Omental fat pad (tissue), 4 donors: ENCODE measurements at places on chromosomes 3 and 15.

DNA sequence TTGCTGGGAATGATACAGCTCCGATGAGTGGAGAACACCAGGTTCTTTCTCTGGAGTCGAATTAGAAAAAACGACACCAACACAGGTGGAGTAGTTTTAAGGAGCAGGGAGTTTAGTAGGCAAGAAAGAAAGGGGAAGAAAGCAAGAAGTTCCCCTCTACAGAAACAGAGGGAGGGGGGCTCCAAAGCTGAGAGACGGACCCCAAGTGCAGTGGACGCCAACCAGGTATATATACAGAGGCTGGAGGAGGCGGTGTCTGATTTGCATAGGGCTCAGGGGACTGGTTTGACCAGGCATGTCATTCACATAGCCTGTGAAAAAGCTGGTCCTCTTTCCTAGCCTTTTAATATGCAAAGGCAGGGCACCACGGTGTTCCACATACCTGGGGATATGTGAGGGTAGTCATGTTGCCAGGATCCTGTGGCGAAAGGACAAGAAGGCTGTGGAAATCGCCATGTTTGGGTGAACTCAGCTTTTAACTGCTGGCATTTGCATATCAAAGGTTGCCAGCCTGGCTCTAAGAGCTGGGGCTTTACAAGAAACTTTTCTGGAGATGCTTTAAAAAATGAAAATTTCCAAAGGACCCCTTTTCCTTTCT is 887.4 kb upstream of the EPHA6 start:
- DNase-seq, result no peak

GRCh38 chr15:31489801-31490646 is 163.4 kb downstream of the KLF13 start:
- no peak for DNase-seq

DNA sequence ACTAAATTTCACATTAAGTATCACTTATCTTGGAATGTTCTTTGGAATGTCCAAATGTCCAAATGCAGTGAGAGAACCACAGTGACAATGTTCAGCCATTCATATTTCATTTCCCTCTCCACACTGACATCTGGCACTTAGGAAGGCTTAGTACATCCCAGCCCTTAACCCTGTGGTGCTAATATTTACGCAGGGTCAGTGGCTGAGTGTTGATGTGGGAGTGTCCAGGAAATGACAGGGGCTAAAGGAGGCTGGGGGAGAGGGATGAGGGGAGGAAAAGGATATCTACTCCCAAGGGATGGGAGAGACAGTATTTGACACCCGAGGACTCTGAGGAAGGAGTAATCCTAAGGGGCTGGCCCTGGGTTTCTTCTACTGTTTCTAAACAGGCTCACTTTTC is 14.1 kb upstream of the CCR4 start:
- DNase-seq, result no peak

DNA sequence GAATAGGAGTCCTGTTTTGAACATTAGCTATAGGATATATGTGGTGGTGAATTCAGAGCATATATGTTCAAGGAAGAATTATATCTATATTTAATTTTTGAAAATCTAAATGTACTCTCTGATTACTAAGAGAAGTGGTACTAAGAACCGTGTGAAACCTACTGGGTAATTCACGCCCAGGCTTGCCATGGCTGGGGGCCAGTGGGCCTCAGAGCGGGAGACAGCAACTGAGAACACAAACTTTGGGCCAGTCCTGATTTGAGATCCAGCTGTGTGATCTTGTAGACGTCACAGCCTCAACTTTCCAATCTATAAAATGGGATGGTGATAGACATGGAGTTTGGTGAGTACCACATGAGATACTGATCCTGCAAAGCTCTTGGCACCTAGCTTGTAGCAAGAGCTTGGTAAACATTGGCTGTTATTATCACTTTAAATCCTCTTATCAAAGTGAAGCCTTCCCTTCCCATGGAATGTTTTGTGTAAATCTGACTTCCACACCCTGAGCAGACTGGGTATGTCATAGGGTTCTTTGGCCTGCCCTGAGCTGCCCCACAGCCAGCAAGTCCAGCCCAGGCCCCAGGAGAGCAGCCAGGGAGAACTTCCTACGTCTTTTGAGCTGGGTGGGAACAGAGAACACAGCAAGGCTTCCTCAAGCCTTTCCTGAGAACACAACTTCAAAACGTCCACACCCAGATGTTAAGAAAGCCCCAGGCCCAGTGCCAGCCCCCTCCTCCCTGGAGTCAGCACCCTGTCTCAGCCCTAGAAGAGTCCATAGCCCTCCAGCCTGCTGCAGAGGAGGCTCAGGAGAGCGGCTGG is 8.2 kb upstream of the PAQR5 start:
- no peak for DNase-seq

GRCh38 chr3:74393426-74393825 is 221.0 kb downstream of the CNTN3 start:
- DNase-seq, result no peak

GRCh38 chr15:69826819-69827175 is 270.9 kb downstream of the TLE3 start:
- no peak for DNase-seq

DNA sequence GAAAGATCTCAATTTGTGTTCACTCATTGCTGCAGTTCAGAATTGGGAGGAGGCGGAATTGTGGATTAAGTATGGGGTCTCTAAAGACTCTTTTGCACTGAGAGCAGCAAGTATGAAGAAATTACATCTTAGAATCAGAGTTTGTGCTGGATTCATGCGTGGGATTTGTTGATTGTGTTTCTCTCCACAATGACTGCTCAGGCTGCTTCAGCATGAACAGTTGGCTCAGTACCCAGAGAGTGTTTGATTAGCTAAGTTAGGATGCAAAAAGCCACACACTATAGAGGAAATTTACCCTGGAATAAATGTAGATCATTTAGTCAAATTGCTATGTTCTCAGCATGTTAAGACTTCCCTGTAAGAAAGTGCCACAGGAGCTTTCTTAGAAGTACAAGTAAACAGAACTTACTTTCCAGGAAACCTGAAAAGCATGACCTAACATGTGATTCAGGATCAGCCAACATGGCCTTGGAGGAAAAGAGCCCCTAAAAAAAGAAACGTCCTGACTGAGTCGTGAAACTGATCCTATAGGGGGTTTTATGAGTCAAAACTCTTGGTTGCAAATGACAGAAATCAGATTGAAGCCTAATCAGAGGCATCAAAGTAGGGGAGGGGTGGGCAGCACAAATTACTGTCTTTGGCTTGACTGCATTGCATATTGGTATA is 32.6 kb downstream of the HHLA2 start:
- DNase-seq, result no peak

GRCh38 chr3:151371526-151371925 is 13.0 kb downstream of the P2RY12 start:
- DNase-seq, result no peak

GRCh38 chr3:171758109-171758508 is 52.2 kb downstream of the PLD1 start:
- no peak for DNase-seq

- DNase-seq, result no peak
Observed at GRCh38 chr3:65953881-65954733, 84.6 kb downstream of the MAGI1 start.

- no peak for DNase-seq
Observed at GRCh38 chr3:47347217-47347801, 33.5 kb upstream of the PTPN23 start.
